ENCODE measurements at places on chromosomes 4 and X.

GRCh38 chrX:134548257-134549201, 88.6 kb downstream of the HPRT1 start:
- no peak for DNase-seq

DNA sequence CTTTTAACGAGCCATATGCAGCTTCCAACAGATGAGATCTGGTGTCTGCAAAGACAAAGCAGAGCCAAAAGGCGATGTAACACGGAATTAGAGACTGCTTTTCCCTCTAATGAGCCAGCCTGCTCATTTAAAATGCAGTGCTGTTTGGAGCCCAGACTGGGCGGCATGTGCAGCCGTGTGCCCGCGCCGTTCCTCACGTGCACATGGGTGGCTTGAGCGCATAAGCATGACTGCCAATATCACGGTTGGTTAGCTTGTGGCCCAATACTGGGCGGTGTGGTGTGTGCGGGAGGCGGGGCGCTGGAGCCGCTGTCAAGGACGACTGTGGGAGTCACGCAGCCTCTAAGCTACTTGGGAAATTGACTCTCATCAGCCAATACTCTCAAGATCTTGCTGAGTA, 87.0 kb upstream of the SCOC start:
- no peak for DNase-seq

- no peak for DNase-seq
Observed at GRCh38 chr4:145295122-145295521, 114.7 kb upstream of the OTUD4 start.

GRCh38 chr4:33882246-33882990, 2361.9 kb downstream of the ARAP2 start:
- DNase-seq, result no peak

- DNase-seq, result no peak
Observed at GRCh38 chrX:101190736-101191135, 28.9 kb upstream of the DRP2 start.

- DNase-seq, result no peak
Observed at GRCh38 chr4:26360864-26361263, 40.0 kb downstream of the RBPJ start.

GRCh38 chr4:175290401-175290800, 372.2 kb downstream of the ADAM29 start:
- no peak for DNase-seq

GRCh38 chr4:110480746-110481271, 4.9 kb downstream of the ENPEP start:
- DNase-seq, result no peak

DNA sequence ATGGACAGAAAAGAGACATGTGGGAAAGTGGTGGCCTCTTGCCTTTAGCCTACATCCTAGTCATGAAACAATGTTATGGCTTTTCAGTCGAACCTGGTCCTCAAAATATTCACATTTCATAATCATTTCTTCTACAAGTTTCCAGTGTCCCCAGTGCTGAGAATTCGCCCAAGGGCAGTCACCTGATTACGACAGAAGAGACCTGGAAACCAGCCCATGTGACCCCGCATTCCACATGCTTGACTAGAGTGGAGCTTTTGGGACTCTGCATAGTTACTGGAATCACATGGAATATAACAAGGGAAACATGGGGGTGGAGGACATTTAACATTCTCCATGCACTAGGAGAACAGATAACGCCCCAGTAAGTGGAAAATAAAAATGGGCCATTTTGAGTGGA, 100.1 kb downstream of the PPARGC1A start:
- no peak for DNase-seq
